Hematopoietic multipotent progenitor cell treated with erythropoietin and hydrocortisone succinate and interleukin-3 and kit ligand, for 17 days (in vitro differentiated cells): ENCODE measurements at places on chromosomes 4 and X.

- DNase-seq: no peak
Measured at GRCh38 chr4:60911127-60911526, 289.0 kb upstream of the ADGRL3 start.

DNA sequence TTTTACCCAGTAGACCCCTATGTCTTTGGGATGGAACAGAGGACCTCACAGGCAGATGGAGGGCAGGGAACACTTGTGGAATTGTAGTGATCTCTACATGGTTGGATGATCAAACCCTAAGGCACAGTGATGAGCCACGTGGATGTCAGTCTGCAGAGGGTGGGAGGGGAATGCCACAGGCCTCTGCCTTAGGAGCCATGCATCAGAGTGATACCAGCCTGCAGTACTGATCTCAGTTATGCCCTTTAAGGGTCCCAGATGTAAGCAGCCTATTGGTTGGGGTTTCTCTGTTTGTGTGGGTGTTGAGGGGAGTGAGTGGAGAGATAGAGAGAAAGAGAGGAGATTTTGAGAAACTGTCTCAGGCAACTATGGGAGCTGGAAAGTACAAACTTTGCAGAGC lies 39.9 kb upstream of the XAGE1B start:
- no peak for DNase-seq

DNA sequence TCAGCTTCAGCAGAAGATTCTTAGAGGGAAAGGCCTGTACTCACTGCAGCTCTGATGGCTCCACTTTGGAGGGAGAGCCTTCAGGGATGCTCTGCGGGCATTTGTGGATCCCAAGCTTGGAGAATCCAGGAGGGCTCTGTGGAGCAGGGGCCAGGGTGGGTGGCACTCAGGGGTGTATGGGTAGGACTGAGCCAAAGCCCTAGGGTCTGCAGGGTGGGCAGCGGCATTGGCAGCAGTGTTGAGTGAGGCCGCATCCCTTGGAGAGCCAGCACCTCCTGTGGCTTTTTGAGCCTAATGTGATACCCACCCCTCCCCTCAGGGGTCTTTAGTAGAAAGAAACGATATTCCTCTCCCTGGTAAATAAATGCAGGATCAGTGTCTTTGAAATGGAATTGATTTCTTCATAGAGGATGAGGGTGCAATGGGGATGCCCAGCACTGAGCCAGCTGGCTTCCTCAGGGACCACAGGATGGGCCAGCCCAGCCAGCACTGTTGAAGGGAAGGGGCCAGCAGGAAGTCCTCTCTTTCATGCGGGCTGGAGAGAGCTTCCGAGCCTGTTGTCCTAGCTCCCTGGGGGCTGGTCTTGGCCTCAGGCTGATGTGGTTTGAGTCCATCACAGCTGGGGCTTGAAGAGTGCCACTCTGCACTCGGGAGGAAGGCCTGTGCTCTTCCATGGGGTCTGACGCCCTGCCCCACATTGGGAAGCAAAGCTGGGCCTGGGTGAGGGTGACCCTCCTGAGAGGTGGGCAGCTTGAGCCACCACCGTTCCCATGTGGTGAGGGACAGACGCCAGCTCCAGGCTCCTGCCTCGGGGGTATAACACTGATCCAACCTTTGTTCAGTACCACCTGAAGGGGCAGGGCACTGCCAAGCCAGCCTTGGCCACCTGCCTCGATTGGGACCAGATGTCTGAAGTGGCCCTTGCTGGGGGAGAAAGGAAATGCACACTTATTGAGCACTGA lies 49.5 kb downstream of the PSAPL1 start:
- no peak for DNase-seq

GRCh38 chrX:154486396-154487207 lies at the start of gene UBL4A:
TSS of gene UBL4A (minus strand) at chrX:154486615. CDS start at chrX:154486584, 31 bp downstream.
- peak; percentile 41 for DNase-seq

- DNase-seq: no peak
Measured at GRCh38 chr4:113446019-113446418, 315.5 kb downstream of the CAMK2D start.
